ENCODE measurements at places on chromosomes 1 and 21.

DNA sequence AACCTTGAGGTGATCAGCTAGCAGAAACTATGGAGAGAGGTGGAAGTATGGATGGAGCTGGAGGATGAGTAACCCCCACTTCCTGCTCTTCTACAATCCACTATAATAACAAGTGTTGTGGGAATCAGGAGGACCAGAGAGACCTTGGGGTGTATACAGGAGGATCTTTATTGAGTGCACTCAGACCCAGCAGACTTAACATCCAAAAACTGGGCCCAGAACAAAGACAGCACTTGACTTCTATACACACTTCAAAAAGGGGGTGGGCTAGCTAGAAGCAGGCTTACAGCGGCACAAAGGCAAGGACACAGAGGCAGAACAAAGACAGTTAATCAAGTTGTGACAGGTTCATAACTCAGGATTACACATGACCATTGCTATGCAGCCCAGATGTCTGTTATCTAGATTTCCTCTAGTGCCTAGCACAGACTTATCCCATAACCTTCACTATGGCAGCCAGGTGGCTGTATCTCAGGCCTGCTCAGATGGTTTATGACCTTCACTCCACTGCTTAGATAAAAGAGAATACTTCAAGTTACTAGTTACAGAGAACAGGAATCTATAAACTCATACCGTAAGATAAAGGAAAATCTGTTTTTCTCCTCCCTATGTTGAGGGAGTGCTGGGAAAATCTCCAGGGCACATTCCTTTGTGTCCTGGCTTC is 36.1 kb upstream of the PADI2 start:
- no peak for DNase-seq

- DNase-seq: no peak
Observed at GRCh38 chr1:18332576-18332975, 148.2 kb upstream of the KLHDC7A start.

GRCh38 chr1:153441238-153441755 is 19.2 kb downstream of the S100A7 start:
- DNase-seq: no peak

- no peak for DNase-seq
Observed at GRCh38 chr1:5935026-5935425, 57.2 kb downstream of the NPHP4 start.

DNA sequence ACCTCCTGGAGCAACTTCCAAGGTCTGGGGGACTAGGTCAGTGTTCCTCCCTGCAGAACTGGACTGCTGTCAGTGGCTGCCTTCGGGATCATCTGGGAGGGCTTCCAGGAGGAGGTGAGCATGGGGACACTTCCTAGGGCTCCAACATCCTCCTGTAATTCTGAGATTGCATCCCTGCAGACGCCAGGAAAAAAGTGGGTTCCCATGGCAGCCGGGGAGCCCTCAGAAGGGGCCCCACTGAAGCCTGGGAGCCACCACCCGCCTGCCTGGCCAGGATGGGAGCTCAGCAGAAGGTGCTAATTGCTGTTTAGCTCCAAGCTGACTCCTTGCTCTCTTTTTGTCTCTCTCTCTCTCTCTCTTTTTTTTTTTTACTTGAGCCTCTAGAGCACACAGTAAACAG is 16.1 kb upstream of the ARF1 start:
- DNase-seq: peak; percentile 24

DNA sequence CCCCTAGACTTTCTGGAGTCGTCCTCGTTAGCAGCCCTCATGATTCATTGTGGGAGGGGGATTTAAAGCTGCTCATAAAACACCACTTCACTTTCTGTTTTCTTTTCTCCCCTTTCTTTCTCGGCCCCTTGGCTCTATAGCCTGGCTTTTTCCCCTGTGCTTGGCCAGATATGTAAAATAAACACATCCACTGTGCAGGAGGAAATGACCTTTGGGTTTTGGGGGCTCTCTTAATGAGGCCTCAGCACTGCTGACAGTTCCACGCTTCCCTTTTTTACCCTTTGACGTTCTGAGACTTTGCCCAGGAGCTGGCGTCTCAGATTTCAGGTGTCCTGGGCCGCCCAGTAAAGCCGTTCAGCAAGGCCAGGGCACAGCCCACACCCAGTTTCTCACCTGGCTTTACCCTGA is 65.7 kb downstream of the RUNX3 start:
- peak; percentile 71 for DNase-seq

DNA sequence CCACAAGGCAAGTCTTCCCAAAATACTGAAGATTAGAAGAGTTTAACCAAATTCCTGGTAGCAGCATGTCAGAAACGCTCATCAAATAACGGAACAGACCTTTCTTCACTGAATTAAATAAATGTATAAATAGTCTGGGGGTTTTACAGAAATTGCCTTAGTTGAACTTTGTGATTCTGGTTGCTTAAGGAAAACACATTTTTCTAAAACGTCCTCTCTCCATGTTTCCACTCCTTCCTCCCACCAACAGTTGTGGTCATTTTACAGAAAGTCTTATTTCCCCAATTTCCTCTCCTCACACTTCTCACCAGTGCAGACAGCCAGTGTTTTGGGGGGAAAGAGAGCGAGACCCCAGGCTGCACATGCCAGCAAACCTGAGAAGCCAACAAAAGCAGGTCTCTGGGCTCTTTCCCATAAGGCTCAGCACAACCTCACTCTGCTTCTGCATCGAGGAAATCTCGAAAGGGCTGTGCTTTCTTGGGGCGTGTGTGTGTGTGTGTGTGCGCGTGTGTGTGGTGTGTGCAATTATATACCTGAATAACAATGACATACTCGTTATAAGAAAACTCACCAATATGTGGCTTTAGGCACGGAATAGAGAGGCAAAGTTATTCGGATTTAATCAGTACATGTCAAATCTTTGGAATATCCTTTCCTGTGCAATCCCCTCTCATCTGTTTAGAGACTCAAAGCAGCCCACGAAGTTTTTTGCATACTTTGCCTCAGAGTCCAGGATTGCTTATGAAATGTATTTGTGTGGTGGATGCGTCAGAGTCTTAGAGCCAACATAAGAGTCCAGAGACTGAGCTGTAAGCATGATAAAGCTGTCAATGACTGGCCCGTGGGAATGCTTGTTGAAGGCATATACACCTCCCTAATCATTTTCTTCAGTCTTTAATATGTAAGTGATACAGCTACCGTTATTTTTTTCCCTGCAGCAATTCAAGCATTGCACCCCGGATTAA is 2.0 kb downstream of the KCNJ15 start:
- DNase-seq: no peak

GRCh38 chr1:244231572-244232315 is 180.7 kb downstream of the ZBTB18 start:
- no peak for DNase-seq

DNA sequence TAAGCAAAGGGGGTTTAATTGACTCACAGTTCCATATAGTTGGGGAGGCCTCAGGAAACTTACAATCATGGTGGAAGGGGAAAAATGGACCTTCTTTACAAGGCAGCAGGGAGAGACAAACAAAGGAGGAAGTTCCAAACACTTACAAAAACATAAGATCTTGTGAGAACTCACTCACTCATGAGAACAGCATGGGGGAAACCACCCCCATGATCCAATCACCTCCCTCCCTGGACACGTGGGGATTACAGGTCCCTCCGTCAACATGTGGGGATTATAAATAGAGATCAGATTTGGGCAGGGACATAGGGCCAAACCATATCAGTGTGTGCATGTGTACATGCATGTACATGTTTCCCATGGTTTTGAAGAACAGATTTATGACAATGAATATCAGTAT is 5.5 kb upstream of the SMG7 start:
- no peak for DNase-seq

DNA sequence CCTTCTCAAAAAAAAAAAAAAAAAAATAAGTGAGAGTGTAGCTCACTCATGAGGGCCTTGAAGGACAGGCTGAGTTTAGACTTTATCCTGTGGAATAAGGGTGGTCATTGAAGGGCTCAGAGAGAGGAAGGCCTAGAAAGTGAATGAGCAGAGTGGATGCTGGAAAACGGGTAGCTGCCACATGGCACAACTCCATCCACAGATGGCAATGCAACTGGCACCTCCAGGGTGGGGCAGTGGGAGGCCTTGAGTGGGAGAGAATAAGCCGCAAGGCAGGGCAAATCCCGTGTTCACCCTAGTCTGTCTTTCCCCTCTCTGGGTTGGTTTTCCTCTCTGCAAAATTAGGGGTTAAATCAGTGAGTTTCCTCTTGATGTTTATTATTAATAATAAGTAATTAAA is 3.1 kb downstream of the TNNI1 start:
- no peak for DNase-seq

GRCh38 chr1:184956999-184957700 is 17.2 kb downstream of the NIBAN1 start:
- no peak for DNase-seq

DNA sequence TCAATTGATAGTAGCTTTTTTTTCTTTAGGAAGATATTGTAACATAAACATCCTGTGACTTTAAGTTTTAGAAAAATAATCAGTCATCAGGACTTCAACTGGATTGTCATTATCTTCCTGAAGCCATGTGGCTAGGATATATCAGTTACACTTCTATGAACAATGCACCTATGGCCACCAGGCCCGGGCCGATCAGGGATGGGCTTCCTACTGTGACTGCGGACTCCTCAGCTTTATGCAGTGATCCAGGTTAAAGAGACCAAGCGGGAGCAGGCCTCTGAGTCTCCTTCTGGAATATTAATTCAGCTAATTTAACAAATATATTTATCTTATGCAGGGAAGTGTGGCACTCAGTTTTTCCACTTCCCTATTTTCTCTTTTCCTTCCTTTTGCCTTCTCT is 200.6 kb downstream of the ADGRL2 start:
- DNase-seq: no peak

- no peak for DNase-seq
Observed at GRCh38 chr1:245409341-245410195, 254.8 kb downstream of the KIF26B start.

DNA sequence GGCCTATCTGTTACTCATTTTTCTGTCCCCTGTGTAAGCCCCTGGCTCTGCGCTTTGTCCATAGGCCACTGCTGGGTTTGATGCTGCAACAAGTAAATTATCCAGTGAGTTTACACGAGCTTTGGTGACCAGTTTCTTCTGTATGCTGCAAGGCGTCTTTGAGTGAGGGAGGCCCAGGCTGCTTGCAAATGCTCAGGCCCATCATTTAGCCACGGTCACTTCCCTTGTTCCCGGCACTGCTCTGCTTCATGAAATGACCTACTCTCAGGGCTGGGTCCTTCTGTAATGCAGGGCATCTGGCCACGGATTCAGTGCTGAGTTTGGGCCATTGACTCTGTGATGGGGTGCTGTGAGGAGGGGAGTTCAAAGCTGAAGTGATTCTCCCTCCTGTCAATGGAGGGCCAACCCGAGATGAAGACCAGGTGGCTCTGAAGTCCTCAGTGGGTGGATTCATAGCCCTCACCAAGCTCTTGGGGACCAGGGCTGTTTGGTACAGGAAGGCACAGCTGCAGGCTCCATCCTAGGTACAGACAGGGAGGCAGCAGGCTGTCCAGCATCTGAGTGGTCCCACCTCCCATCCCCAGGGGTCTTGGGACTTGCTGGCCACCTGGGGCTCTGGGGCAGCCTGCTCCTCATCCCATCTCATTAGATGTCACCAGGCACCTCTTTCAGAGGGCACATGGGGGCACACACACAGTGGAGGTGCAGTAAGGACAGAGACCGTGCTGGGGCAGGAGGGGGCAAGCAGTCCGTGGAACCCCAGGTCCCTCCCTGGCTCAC is 21.7 kb downstream of the LHX4 start:
- no peak for DNase-seq

Data from Peyer's patch (tissue), 4 donors.